Stimulated activated CD8-positive, alpha-beta memory T cell treated with anti-CD3 and anti-CD28 coated beads, Interleukin-4, amount 100 ng/mL, for 48 hours (primary cell): ENCODE measurements at places on chromosomes 4 and X.
A peak's percentile ranks its signal among the peaks of the same experiment; 100 is the strongest.

- DNase-seq: no peak
Observed at GRCh38 chr4:10667701-10668326, 16.8 kb downstream of the CLNK start.

- DNase-seq: no peak
Observed at GRCh38 chrX:2474280-2474962, 26.4 kb downstream of the DHRSX start.

DNA sequence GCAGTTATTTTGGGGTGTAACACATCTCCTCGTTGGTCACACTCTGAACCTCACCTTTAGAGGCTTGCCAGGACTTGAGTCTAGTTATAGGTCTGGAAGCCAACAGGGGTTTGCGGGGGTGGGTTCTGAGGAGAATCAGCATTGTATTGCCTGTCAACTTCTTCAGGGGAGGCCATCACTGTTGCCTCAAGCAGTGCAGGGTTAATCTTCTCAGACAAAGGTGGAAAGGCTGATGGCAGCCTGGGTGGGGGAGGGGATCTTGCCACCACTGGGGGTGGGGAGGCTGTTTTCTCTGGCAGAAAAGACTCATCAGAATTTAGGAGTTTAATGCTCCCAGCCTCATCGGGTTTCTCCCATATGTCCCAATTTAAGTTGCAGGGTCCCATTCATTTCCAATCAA lies 387.8 kb downstream of the PRR32 start:
- DNase-seq: no peak

DNA sequence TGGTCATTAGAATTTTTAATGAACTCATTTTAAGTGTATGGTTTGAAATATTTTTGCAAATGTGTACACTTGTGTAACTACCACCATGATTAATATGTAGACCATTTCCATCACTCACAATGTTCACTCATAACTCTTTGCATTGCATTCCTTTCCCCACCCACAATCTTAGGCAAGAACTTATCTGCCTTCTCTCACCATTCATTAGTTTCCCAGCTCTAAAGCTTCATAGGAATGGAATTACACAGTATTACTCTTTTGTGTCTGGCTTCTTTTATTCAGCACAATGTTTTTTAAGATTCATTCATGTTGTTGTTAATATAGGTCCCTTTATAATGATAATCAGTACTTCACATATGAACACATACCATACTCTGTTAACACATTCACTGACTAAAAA lies 106.1 kb downstream of the ARAP2 start:
- DNase-seq: no peak

DNA sequence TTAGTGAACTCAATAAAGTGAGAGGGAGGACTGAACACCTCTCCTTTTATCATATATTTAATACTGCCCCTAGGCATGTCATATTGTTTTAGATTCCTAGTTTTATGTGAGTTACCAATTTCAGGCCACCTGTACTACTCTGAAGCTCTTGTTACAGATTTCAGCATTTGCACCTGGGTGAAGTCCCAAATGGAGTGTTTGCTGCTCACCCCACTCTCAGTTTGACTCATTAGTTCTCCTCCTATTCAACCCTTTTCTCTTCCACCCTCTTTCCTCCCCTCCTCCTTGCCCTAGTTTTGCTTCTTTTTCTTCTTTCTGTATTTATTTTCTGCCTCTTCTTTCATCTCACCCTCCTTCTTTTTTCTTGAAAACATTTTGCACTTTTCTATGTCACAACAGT lies 1852.2 kb upstream of the IGFBP7 start:
- DNase-seq: no peak

DNA sequence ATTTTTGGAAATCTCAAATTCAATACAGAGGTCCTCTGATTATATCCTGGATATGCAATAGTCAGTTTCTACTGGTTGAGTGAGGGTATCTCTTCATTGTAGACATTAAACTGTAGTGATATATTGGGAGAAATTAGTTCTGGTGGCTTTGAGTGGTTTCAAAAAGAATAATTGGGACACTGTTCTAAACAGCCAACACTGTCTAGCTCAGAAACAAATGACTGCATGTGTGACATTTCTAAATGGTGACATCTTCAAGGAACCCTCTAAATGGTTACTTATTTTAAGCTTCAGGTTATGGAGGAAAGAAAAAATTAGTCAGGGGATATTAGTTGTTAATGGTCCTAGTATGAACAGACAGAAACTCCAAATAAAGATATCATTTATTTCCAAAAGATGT lies 186.2 kb downstream of the LARP7 start:
- no peak for DNase-seq

DNA sequence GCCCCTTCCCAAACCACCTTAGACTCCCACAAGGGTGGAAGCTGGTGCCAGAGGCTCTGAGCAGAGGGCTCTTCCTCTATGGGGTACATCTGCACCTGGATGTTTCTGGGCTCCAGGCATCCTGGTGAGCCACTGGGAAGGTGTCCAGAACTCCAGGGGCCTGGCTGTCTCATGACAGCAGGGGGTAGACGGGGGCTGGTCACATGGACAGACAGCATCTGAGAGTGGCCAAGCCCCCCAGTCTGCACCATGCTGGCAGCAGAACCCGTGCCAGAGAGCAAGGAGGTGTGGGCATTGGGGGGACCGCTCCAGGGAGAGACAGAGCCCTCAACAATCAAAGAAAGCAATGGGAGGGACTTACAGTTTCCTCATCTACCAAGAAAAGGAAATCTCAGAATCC lies 39.5 kb downstream of the ZFYVE28 start:
- no peak for DNase-seq

- DNase-seq: no peak
Observed at GRCh38 chr4:180518906-180519305, 1724.3 kb upstream of the TENM3 start.

DNA sequence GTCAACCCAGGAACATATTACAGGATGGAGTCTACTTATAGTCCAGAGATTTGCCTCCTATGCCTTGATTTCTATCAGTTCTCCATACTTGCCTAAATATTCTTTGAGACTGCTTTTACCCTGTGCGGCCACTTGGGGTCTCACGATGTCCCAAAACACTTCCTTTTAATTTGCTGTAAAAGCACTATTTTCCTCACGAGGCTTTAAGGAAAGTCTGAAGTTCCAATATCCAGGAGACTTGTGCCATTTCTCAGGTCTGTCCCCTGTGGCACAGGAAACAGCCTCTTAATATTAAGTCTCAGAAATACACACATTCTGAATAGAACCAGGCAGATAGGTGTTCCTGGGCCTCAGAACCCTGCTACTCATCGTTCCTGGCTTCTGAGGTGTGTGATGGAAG lies 142.9 kb downstream of the TMEM164 start:
- peak; percentile 23 for DNase-seq

DNA sequence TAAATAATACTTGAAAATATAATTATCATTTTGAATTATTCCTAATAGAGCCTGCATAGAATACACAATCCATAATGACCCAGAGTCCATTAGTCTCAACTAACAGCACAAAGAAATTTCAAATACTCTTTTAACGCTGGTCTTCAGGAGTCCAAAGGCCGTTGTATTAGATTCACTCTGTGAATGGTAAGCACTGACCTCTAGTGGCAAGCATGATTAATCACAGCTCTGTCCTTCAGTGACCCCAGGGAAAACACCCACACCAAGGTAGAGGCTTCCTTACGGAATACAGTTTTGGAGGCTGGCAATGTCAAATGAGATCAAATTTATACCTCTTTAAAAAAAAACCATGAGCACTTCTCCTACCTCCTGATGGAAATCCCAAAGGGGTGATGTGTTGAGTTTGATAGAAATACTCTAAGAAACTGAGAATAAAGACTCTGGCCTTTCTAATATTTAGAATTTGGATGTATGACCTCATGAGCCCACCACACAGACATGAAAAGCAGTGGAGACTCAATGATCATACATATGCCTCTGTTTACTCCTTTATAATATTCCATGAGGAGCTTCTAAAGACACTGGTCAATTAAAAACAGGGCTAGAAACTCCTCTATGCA lies 147.2 kb upstream of the DKK2 start:
- DNase-seq: no peak

GRCh38 chr4:78323439-78323838 lies 228.1 kb upstream of the ANXA3 start:
- no peak for DNase-seq

GRCh38 chr4:149292425-149293007 lies 523.1 kb downstream of the IQCM start:
- no peak for DNase-seq

GRCh38 chr4:108849611-108850168 lies 86.8 kb upstream of the ETNPPL start:
- DNase-seq: no peak

- no peak for DNase-seq
Observed at GRCh38 chrX:42472727-42473126, 305.2 kb downstream of the PPP1R2C start.

GRCh38 chrX:127877318-127877717 lies 174.9 kb downstream of the ACTRT1 start:
- DNase-seq: no peak

DNA sequence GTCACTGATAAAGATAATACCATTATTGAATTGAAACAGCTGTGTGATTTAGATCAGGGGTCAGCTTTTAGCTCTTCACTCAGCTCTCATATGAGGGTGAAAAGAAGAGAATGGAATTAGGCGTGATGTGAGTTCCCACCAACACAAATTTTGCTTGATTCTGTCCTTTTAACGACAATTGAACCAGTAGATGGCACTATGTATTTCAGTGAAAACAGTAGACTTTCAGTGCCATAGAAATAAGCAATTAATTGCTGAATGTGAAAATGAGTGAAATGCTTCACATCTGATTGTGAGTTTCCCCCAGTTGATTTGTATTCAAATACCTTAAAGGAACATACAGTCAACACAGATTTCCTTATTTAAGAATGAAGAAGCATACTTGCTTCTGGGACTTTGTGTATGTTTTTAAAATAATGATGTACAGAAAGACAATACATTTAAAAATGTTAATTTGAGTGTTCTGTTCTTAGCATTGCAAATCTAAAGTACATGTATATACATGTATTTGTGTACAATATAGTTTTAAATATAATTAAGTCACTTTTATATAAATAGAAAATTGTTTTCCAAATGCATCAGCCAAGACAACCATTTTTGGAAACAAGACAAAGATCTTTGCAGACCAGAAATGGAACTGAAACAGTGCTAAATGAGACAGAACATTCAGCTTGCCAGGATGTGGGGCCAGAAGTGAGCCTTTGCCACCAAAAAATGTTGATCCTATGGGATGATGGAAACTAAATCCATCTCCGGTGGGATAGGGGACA lies 178.8 kb downstream of the SNCA start:
- no peak for DNase-seq

- DNase-seq: no peak
Observed at GRCh38 chr4:87087420-87087819, 133.0 kb downstream of the KLHL8 start.

- no peak for DNase-seq
Observed at GRCh38 chr4:2962614-2963174, 512 bp downstream of the NOP14 start.

- no peak for DNase-seq
Observed at GRCh38 chrX:2406891-2407518, 93.8 kb downstream of the DHRSX start.

GRCh38 chr4:102007959-102008425 lies 217.5 kb downstream of the BANK1 start:
- DNase-seq: no peak

- DNase-seq: no peak
Observed at GRCh38 chrX:150060406-150060805, 122.1 kb upstream of the EOLA2 start.

DNA sequence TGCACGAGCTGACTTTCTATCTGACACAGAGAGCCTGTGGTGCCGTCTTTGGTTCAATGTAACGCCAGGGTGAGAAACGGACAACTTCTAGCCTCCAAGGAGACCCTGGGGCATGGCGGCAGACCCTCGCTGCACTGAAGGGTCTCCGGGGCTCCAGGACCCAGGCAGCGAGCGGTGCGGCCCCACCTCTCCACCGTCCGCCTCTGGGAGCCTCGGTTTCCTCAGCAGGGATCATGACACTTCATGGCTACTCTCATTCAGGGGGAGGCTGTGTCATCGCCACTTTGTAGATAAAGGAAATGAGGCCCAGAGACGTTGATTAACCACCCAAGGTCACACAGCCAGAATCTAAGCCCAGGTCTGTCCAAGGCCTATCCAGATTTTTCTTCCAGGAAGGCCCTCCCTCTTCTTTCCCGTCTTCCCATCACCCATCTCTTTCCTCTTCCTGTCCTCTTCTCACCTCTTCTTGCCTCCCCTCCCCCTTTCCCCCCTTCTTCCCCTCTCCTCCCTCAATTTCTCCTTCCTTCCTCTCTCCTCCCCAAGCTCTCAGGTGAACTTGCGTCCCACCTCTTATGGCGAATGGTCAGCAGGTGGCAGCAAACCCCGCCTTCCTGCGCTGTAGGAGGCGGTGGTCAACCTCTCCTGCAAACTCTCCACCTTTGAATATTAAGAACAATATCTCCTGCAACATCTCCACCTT lies 69.3 kb upstream of the HMX1 start:
- peak; percentile 35 for DNase-seq

GRCh38 chr4:96347582-96347981 lies 507.7 kb downstream of the PDHA2 start:
- no peak for DNase-seq

DNA sequence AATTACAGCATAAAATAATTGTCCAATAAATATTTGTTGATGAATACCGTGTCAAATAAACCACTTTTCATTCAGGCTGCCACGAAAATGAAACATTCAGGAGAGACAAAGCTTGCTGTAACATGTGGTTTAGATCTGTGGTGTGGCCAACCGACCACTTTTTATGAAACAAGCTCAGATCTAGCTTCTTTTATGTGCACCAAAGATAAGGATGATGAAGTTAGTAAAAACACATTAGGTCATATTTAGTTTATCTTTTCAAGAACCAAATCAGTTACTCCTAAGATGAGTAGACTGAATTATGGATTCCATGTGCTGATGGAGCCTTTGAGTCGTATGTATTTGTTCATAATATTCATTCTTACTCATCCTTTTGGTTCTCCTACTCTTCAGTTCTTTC lies 35.8 kb downstream of the STOX2 start:
- DNase-seq: no peak

- no peak for DNase-seq
Observed at GRCh38 chr4:39975488-39976089, 2.1 kb downstream of the PDS5A start.

DNA sequence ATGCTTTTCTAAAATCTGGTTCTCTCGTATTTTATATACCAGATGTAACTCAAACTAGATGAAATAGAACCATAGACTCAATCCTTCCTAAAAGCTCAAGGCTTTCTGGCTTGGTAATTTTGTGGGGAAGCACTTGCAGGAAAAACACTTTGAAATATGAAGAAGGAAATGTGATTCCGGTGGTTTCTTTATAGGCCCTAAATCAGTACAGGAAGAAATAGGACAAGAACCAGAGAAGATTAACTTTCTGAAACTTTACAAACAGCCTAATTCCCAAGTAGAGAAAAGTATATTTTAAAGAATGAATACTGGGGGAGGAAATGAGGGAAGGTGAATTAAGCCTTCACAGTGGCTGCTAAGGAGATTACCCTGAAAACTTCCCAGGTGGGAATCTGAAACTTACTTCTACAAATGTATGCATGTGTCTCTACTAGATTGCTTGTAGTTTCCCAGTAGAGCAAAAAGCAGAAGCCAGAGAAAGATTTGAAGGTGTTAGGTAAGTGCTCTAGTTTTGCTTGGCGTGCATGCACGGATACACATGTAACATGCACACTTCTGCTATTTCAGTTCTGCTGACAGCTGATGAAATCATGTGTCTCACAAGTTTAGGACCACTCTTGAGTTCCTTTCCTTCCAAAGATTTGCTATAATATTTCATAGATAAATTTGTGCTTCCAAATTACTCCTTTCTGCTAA lies 92.1 kb downstream of the AFF1 start:
- no peak for DNase-seq
